ENCODE measurements at places on chromosomes 4 and X. TPM values are rescaled to one million over a fixed set of nuclear protein-coding genes. Genes with fewer than 3 reads are reported as not detected.

- DNase-seq: no peak
Measured at GRCh38 chr4:1446502-1447386, 40.5 kb upstream of the NKX1-1 start.

DNA sequence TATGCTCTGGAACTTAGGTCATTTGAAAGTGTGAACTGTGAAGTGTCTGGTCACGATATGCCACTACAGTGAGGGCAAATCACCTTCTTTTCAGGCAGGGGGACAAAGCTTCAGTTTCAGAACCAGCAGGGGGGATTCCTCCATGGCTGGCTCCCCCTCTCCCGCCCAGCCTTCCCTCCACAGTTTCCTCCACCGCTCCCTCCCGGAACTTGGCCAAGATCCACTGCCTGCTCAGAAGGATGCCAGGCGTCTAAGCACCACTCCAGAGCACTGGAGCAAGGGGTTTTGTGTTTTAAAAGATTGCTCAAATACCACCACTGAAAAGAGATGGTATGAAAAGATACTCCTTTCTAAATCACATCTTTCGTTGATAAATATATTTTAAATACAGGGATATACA lies 126.9 kb downstream of the ELOVL6 start:
- no peak for DNase-seq

DNA sequence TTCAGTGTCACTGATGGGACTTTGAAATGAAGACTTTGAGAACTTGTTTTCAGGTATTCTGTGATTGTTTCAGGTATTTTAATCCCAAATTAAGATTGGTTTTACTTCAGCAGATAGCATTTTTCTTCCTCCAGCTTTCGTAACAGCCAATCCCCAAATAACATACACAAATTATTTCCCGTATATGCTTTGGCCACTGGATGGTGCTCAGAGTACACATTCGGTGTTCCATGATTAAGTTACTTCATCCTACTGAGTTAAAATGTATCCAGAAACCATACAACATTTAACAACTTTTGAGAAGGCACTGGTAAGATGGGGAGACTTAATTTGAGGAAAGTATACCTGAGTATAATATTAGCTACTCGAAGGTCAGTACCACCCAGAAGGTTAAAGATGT lies 233.4 kb upstream of the FAM47A start:
- DNase-seq: no peak

PFKFB1 gene
- 1.1 TPM for polyA plus RNA-seq

UGT2B7 gene
- not detected for polyA plus RNA-seq

MTNR1A gene
- polyA plus RNA-seq: not detected
